ENCODE measurements at places on chromosomes 7 and 10.

DNA sequence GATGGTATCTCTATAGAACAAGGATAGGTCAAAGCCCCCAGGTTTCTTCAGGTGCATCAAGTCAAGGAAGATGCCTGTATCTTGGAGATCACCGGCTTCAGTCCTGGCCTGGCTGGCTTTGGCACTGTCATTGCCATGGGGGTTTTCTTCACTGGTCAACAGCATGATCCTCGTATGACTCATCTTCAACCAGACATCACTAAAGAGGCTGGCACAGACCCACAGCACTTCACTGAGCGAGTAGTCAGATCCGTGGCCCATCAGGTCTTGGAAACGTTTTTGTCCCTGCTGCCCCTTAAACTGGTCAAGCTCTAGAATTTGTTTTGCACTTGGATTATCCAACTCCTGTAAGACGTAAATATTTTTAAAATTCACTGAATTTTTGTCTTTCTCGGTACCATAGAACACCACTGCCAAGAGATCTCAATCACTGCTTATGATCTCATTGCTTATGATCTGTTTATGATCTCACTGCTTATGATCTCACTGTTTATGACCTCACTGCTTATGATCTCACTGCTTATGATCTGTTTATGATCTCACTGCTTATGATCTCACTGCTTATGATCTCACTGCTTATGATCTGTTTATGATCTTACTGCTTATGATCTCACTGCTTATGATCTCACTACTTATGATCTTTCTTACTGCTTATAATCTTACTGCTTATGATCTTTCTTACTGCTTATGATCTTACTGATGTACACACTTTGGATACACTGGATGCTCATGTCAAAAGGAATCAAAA lies 135.2 kb downstream of the CYP26A1 start:
- no peak for DNase-seq

DNA sequence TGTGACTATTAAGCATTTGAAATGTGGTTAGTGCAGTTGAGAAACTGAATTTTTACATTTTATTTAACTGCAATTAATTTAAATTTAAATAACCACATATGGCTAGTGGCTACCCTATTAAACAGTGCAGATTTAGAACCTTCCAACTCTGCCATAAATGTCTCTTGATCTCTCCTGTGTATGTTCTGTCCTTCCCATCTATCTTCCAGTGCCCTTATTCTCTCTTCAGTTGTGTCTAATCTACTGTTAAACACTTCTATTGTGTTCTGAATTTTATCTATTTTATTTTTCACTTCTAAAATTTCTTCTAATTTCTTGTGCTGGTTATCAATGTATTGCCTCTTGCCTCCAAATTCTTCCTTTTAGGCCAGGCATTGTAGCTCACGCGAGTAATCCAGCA lies 105.0 kb downstream of the CUL2 start:
- no peak for DNase-seq

- DNase-seq = no peak
Observed at GRCh38 chr10:18658271-18659124, 733 bp upstream of the ARL5B start.

DNA sequence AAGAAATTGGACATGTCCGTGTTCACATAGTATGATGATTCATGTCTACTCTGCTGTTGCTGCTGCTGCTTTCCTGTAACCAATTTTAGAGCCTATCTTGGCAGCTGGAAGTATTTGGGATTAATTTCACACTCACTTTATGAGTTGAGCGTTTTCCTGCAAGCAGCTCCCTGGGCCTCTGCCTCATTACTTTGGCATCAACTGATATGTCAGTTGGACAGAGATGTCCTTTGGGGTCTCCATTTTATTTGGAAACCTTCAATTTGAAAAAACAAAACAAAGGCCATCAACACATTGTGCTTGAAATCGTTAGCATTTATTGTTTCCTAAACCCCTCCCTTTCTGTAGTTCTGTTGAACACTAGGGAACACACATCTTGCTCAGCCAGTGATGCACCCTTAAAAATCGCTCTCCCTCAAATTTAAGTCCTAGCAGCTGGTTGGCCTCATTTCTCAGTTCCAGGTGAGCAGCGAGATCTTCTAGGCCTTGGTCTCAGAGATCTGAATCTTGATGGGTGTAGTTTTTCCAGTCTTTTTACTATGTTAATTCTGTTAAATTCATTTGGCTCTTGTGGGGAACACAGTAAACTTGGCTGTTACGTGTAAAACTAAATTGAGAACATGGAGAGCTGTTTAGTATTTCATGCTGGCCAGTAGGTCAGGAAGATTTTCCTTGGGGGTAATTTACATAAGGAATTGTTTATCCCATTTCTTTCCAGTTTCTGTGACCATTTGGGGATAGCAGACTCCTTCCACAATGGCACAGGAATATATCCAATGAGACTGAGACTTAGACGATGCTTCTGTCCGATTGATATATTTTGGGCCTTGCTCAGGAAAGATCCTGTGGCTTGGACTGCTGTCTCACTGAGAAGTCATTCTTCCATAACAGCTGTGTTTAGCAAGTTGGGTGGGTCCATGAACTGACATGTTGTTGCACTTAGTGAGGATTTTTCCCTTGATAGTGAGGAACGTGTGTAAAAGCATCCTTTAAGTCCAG lies 371.6 kb downstream of the BBS9 start:
- no peak for DNase-seq

DNA sequence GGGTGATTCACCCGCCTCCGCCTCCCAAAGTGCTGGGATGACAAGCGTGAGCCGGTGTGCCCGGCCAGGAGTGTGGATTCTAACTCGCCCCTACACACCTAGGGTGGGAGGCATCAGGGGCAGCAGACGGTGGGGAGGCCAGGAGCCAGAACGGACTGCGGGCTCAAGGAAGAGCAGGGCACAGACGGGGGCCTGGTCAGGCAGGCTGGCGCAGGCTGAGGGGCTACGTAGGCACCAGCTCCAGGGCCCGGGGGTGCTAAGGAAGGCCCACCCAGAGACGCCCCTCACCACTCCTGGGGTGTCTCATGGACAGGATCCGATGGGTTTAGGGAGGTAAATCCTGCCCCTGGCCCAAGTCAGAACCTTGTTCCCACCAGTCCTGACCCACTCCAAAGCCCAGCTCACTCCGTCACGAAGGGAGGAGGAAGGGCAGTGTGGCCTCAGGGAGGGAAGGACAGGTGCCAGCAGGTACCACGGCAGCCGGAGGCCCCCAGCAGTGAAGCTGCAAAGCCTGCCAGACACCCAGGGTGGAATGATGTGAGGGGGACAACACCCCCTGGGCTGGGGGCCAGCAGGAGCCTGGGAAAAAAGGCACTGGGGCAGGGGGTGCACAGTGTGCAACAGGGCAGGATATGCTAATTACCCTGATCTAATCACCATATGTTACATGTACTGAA lies 251.4 kb downstream of the MAD1L1 start:
- DNase-seq = no peak

GRCh38 chr7:129911790-129912189 lies 41.0 kb downstream of the UBE2H start:
- no peak for DNase-seq

DNA sequence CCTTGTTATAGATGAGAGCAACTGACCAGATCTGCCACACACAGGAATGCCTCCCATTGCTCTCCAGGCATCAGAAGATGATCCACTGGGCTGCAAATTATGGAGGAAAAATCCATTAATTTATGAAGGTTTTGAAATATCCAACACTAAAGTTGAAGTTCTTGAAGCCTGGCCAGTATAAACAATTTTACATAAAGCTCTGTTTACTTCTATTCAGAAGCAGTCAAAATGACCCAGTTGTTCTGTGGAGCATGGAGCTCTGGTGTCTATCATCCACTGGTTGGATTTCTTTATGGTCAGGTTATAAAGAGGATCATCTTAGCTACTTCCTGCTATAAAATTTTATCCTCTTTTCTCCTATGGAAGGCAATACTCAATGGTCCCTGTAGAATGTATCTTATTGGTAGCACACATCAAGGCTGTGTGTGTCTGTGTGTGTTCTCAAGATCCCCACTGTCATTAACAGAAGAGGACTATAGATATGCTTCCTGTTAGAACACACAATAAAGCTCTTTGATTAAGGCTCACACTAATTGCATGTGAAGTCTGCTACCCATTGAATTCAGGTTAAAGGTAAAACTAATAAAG lies 747.4 kb downstream of the SUGCT start:
- no peak for DNase-seq

Measured in hematopoietic multipotent progenitor cell treated with erythropoietin and hydrocortisone succinate and interleukin-3 and kit ligand, for 4 days (in vitro differentiated cells).